ENCODE measurements at places on chromosomes 4 and X.

- no peak for DNase-seq
Measured at GRCh38 chr4:99640676-99641075, 17.0 kb downstream of the C4orf54 start.

DNA sequence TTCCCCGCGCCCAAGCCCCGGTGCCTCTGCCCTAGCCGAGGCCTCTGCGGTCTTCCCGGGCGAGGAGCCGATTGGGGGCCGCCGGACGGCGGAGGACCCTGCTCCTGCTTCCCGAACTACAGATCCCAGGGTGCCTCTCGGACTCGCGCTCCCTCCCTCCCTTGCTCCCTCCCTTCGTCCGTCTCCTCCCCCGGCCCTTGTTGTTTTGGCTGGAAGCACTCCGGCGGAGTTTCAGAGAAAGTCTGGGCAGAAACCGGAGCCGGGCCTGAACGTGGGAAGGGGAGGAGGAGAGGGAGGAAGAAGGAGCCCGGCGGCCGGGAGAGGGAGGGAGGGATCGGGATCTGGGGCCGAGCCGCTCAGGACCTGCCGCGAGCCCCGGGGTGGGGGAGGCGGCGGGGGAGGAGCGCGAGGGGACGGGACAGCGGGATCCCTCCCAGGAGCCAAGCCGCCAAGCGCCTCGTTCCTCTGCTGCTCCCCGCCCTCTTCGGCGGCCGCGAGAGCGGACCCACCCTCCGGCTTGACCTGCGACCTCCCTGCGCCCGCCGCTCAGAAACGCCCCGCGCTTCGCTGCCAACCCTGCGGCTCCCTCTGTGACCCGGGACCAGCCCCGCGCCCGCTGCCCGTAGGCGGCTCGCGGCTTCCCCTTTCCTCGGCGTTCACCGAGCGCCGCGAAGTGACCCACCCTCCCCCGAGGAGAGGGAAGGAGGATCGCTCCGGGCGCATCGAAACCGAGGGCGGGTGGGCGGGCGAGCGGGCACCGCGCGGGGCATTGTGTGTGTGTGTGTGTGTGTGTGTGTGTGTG is 496 bp upstream of the GAB1 start:
- DNase-seq = no peak

DNA sequence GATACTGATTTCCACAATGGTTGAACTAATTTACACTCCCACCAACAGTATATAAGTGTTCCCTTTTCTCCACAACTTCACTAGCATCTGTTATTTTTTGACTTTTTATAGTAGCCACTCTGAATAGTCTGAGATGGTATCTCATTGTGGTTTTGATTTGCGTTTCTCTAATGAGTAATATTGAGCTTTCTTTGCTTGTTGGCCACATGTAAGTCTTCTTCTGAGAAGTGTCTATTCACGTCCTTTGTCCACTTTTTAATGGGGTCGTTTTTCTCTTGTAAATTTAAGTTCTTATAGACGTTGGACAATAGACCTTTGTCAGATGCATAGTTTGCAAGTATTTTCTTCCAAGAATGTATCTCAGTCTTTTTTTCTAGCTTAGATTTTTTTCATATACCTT is 10.0 kb downstream of the FBXW7 start:
- DNase-seq = no peak

- no peak for DNase-seq
Measured at GRCh38 chr4:116400480-116400879, 684.9 kb downstream of the TRAM1L1 start.

DNA sequence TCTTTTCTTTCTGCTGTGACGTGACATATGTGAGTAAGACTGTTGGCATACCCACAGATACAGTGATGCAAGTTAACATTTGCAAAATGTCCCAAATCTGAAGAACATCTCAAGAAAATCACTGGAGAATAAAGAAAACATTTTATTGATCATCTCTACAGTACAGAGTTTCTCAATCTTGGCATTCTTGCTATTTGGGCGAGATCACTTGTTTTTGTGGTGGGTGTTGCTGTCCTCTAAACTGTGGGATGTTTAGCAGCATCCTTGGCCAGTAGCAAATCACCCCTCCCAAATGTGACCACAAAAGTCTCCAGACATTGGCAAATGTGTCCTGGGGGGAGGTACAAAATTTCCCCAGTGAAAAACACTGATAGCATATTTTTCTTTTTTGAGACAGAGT is 28.8 kb downstream of the AMELX start:
- DNase-seq = no peak

GRCh38 chr4:181416966-181417365 is 826.2 kb upstream of the TENM3 start:
- no peak for DNase-seq

DNA sequence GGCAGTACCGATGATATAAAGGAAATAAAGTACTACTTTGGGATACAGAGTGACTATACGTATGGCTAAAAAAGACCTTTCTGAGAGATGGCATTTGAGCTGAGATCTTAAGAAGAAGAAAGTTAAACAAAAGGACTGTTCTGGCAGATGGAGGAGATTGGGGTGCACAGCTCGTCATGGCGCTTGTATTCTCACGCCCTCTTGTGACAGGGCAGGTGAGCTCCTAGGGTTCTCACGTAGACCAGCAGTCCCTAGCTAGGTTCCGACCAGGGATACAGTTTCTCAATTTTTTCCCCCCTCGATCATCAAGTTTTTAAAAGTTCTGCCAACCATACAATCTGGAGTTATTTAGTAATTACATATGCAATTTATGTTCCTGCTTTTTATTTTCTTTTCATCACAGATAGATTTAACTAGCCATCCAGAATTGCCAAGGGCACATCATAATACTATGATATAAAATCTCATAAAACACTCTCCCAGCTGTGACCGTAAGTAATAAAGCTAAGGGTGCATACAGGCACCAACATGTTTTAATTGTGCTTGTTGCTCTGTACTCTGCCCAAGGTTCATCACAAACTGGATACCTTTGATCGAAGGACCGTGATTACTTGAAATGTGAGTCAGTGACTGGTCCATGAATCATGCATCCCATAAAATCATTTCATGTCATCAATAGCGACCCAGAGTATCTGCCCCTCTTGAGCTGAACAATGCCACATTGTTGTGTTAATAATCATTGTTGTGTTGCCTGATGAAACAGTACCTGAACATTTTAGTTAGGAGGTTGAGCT is 69.4 kb upstream of the ZNF518B start:
- DNase-seq = no peak

GRCh38 chr4:133058701-133059100 is 90.4 kb upstream of the PCDH10 start:
- DNase-seq = no peak

GRCh38 chr4:150867148-150867547 is 147.9 kb downstream of the LRBA start:
- DNase-seq = peak; percentile 69

DNA sequence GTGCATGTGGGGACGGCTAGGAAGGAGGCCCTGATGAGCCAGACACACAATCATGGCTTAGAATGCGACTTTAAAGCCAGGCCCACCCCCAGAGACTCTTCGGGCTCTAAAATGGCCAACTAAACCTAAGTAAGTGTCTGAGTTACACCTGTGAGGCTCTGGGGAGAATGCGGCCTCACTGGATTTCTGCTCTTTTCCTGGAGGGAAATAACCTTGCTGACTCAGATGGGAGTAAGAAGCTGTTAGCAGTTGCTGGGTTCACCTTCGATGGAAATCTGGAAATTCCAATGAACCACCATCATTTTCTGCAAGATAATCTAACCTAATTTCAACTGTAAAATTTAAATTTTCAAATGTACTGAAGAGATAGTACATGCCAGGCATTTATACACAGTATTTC is 97.6 kb upstream of the MAML3 start:
- DNase-seq = no peak

DNA sequence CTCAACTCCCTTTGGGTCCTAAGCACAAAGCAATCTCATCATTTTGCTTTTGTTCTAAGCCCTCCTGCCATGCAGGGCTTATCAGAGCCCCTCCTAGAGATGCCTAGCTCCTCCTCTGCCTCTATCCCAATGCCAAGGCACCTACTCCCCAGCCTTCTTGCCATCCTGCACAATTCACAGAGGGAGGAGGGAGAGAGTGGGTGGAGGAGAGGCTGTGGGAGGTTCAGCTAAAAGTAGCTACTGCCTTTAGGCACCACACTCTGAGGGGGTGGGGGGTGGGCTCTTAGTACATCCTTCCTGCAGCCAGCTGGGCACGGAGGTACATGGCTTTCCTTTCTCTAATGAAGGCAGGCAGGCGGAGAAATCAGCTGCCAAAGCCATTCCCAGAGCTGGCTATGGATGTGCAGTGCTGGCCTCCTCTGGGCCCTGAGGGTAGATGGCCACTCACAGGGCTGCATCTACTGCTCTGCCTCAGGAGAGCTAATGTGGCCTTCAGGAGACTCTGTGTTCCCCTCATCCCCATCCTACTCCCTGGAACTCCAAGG is 40.1 kb downstream of the ARHGEF9 start:
- no peak for DNase-seq

GRCh38 chr4:4870576-4871241 is 11.2 kb downstream of the MSX1 start:
- DNase-seq = no peak

- no peak for DNase-seq
Measured at GRCh38 chr4:86330961-86331742, 28.7 kb downstream of the MAPK10 start.

- DNase-seq = no peak
Measured at GRCh38 chr4:18686338-18687037, 664.9 kb upstream of the LCORL start.

DNA sequence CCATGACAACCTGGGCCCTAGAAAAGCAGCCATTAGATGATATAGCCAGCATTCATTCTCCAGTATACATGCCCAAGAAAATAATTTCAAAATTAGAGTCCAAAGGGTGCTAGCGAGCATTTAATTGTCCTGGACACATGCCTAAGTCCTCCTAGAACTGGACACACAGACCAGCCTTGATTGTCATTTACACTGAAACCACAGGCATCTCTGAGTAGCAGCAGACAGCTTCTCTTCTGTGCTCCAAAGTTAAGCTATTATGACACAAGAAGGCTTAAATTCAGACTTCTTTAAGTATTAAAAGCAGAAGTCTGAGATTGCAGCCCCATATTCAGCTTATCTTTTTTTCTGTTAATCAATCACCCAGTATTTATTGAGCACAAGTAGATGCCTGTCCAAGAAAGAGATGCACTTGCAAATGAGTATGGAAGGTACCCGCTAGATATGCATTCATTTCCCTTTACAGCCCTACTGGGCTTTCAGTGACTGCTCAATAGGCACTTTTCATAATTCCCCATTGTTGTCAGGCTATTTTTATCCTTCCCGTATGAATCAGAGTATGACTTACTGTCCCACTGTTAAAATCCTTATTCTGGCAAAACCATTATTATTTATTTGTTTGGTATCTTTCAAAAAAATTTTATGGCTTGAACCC is 374.1 kb downstream of the FBXW7 start:
- no peak for DNase-seq

- DNase-seq = no peak
Measured at GRCh38 chr4:84915396-84915780, 51.1 kb downstream of the WDFY3 start.
